ENCODE measurements at places on chromosomes 1 and 21. TPM values are rescaled to one million over a fixed set of nuclear protein-coding genes. Genes with fewer than 3 reads are reported as not detected.

DNA sequence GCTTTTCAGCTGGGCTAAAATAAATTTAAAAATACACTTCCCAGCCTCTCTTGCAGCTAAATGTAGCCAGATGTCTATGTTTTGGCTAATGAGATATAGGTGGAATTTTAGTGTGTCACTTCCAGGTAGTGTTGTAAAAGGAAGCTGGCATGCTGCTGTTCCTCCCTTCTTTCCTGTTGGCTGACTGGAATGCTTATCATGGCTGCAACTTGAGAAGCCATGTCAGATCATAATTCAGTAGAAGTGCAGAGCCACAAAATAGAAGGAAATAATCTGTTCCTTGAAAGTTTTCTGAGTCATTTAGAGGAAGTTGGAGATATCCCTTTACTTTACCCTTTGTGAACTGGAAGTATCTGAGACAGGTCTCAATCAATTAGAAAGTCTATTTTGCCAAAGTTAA lies 10.9 kb upstream of the RBM15 start:
- no peaks in the 10 kb centered on the region for H3K4me1 ChIP-seq
- H3K4me3 ChIP-seq = no peak overlapping the region
- H3K27me3 ChIP-seq = no peaks in the 10 kb centered on the region
- no peak for DNase-seq
- no peaks in the 10 kb centered on the region for H3K36me3 ChIP-seq

- no peaks in the 10 kb centered on the region for H3K36me3 ChIP-seq
- peaks cover 4% of the 10 kb centered on the region for H3K27me3 ChIP-seq
- no peak for DNase-seq
- H3K27ac ChIP-seq = no peak overlapping the region
Observed at GRCh38 chr1:56495538-56495937, 83.8 kb downstream of the PLPP3 start.

DNA sequence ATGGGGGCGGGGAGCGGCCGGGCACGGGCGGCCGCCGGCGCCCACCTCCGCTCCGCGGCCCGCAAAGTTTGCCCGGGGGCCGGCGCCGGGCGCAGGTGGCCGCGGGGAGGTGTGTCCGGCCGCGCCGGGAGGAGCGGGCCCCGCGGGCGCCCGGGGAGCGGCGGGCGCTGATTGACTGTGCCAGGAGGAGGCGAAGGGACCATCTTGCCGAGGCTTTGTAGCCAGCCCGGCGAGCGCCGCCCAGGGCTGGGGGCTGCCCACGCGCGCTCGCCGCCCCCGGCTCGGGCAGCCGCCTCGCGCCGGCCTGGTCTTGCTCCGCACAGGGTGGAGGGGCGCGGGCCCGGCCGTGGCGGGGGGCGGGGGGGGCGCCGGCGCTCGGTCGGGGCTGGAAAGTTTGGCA lies 432 bp downstream of the EPHB2 start:
- H3K27me3 ChIP-seq = peaks cover 51% of the 10 kb centered on the region
- H3K27ac ChIP-seq = no peak overlapping the region
- H3K4me3 ChIP-seq = no peak overlapping the region
- DNase-seq = no peak

DNA sequence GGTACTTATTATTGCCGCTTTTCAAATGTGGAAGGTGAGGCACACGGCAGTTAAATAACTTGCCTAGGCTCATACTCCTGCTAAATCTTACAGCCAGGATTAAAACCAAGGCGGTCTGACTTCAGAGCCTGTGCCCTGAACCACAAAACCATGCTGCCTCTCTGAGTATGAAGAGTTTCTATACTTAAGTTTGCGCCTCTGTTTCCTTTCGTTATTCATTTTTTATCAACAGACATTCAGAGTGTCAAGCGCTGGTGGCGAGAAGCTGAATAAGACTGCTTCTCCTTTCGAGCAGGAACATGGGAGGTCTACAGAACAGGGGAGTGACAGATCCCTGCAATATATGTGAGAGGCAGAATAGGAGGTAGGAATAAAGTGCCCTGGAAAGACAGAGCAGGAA lies 96.0 kb upstream of the DUSP10 start:
- H3K4me1 ChIP-seq = peaks cover 36% of the 10 kb centered on the region
- peak; percentile 66 for DNase-seq
- peaks cover 9% of the 10 kb centered on the region for H3K27me3 ChIP-seq
- peak overlapping the region; percentile 44 for H3K4me3 ChIP-seq

The DISP3 gene
- total RNA-seq = 0.65 TPM

The KRTAP10-5 gene
- total RNA-seq = not detected

GRCh38 chr1:48040154-48040553 lies 43.0 kb upstream of the TRABD2B start:
- no peak overlapping the region for H3K4me3 ChIP-seq
- H3K27ac ChIP-seq = no peak overlapping the region
- H3K27me3 ChIP-seq = peaks cover 3% of the 10 kb centered on the region
- DNase-seq = no peak
- H3K4me1 ChIP-seq = no peaks in the 10 kb centered on the region

- no peak overlapping the region for H3K27ac ChIP-seq
- H3K36me3 ChIP-seq = no peaks in the 10 kb centered on the region
- H3K27me3 ChIP-seq = peaks cover 2% of the 10 kb centered on the region
Observed at GRCh38 chr1:70459496-70460225, 48.6 kb downstream of the CTH start.

GRCh38 chr1:76940571-76941335 lies 73.5 kb downstream of the ST6GALNAC5 start:
- no peak overlapping the region for H3K4me3 ChIP-seq
- peaks cover 3% of the 10 kb centered on the region for H3K27me3 ChIP-seq
- H3K27ac ChIP-seq = no peak overlapping the region
- H3K36me3 ChIP-seq = no peaks in the 10 kb centered on the region
- DNase-seq = no peak

- no peak overlapping the region for H3K4me3 ChIP-seq
- peaks cover 5% of the 10 kb centered on the region for H3K27me3 ChIP-seq
- peak overlapping the region; percentile 46 for H3K27ac ChIP-seq
- no peaks in the 10 kb centered on the region for H3K36me3 ChIP-seq
- H3K4me1 ChIP-seq = peaks cover 8% of the 10 kb centered on the region
Observed at GRCh38 chr1:22749919-22750684, 39.5 kb downstream of the EPHB2 start.

The AMY1B gene
- total RNA-seq = not detected

The DSCAM gene
- not detected for total RNA-seq

The SLC45A1 gene
- 0.56 TPM for total RNA-seq

The NFASC gene
- not detected for total RNA-seq

The CFHR3 gene
- not detected for total RNA-seq

- H3K27me3 ChIP-seq = peaks cover 2% of the 10 kb centered on the region
- no peak overlapping the region for H3K4me3 ChIP-seq
- no peaks in the 10 kb centered on the region for H3K4me1 ChIP-seq
- no peak overlapping the region for H3K27ac ChIP-seq
Observed at GRCh38 chr1:209628618-209629299, 23.5 kb downstream of the LAMB3 start.

- H3K4me3 ChIP-seq = no peak overlapping the region
- no peak for DNase-seq
- peaks cover 9% of the 10 kb centered on the region for H3K36me3 ChIP-seq
- no peak overlapping the region for H3K27ac ChIP-seq
- peaks cover 41% of the 10 kb centered on the region for H3K4me1 ChIP-seq
Observed at GRCh38 chr1:42017259-42017658, 98.5 kb upstream of the HIVEP3 start.

The ERICH3 gene
- total RNA-seq = not detected

The HSF2BP gene
- 1.5 TPM for total RNA-seq

The ALPL gene
- not detected for total RNA-seq

The CHIT1 gene
- 0.56 TPM for total RNA-seq

Measured in activated CD8-positive, alpha-beta T cell treated with anti-CD3 and anti-CD28 coated beads for 36 hours (primary cell).